ENCODE measurements at places on chromosomes 7 and 10.

DNA sequence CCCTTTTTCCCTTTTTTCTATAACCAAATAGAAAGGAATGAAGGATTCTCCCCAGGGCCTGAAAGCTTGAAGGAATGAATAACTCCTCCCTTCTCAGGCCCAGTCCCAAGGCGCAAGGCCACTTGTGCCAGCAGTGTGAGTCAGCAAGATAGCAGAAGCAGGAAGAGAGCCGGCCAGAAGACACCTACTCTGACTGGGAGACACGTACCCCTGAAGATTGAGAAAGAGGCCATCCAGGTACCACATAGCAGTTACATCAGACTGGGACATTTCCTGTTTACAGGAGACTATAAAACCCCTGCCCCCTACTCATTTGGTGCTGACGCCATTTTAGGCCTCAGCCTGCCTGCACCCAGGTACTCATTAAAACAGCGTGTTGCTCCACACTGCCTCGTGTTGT is 65.5 kb downstream of the LRRC17 start:
- peak; percentile 27 for DNase-seq

DNA sequence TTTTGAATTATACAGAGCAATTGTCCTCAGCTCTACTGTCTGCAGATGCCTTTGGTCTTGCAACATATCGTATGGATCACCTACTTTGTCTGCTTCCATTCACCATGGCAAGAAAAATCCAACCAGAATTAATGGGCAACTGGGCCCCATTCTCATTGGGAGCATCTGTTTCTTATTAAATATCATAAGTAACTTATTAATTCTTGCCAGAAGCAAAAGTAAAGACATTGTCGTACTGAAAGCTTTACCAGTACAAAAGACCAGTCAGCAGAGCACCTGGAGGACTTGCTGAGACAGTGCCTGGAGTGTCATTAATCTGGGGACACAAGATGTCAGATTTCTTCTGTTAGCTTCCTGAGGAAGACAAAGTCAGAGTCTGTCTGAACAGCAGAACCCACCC is 404.5 kb downstream of the INHBA start:
- DNase-seq: no peak

- DNase-seq: no peak
Observed at GRCh38 chr10:57303566-57303965, 942.5 kb upstream of the ZWINT start.

DNA sequence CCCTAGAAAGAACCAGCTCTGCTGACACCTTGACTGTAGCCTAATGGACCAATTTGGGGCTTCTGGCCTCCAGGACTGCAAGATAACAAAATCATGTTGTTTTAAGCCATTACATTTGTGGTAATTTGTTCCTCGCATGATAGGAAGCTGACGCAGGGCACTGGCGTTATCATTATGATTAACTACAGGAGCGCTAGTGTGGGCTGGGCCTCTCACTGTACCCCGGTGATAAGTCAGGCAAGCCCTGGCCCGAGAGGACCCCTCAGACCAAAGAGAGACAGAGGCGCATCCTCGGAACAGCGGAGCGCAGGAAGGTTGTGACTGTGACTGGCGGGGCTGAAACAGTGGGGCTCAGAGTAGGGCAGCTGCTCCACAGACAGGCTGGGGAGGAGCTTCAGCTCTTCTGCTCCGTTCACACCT is 150.3 kb upstream of the CHST15 start:
- no peak for DNase-seq

GRCh38 chr7:47373871-47374451 is 207.9 kb downstream of the TNS3 start:
- no peak for DNase-seq

Data from astrocyte of the cerebellum (primary cell).